Activated B cell treated with CpG ODN at 0.5 μM for 24 hours (primary cell): ENCODE measurements at places on chromosomes 1 and 21. TPM values are rescaled to one million over a fixed set of nuclear protein-coding genes. Genes with fewer than 3 reads are reported as not detected.

Gene WLS
- total RNA-seq, result 0.51 TPM in 1 of 2 replicates, not detected in the other

Gene BRDT
- not detected in 2 replicates for total RNA-seq

Gene NTMT2
- total RNA-seq, result not detected in 2 replicates

Gene MAP10
- 2.7 and 3.0 TPM in 2 replicates for total RNA-seq

Gene AMY1A
- not detected in 2 replicates for total RNA-seq

Gene CD1B
- total RNA-seq, result not detected in 2 replicates

Gene TSPEAR
- not detected in 2 replicates for total RNA-seq

Gene GLIS1
- not detected in 2 replicates for total RNA-seq

Gene INSRR
- not detected in 2 replicates for total RNA-seq

Gene LAMC2
- total RNA-seq, result not detected in 2 replicates

Gene KIF26B
- 1.7 TPM in 2 replicates for total RNA-seq

Gene LEFTY1
- total RNA-seq, result not detected in 2 replicates

Gene COL11A1
- not detected in 2 replicates for total RNA-seq

Gene SEC22B
- 24.5 and 27.5 TPM in 2 replicates for total RNA-seq

Gene ST6GALNAC3
- 9.1 and 12.6 TPM in 2 replicates for total RNA-seq

Gene IVL
- not detected in 2 replicates for total RNA-seq

Gene ZNF695
- 0.07 and 0.83 TPM in 2 replicates for total RNA-seq

Gene USH2A
- total RNA-seq, result not detected in 2 replicates

Gene ACKR1
- total RNA-seq, result 0.18 TPM in 1 of 2 replicates, not detected in the other

Gene NFASC
- total RNA-seq, result 0.07 TPM in 1 of 2 replicates, not detected in the other

Gene ORC1
- 3.2 TPM in 2 replicates for total RNA-seq

Gene CD247
- 1.0 and 2.1 TPM in 2 replicates for total RNA-seq

Gene SYNC
- not detected in 2 replicates for total RNA-seq

Gene SLC35A3
- 18.3 and 21.1 TPM in 2 replicates for total RNA-seq

Gene ANGPTL3
- total RNA-seq, result not detected in 2 replicates

Gene LGR6
- not detected in 2 replicates for total RNA-seq

Gene RNF2
- 23.4 and 24.5 TPM in 2 replicates for total RNA-seq

Gene KMO
- total RNA-seq, result 44.8 and 53.6 TPM in 2 replicates

Gene SPATA21
- total RNA-seq, result not detected in 2 replicates

Gene PTAFR
- 2.2 and 3.6 TPM in 2 replicates for total RNA-seq

Gene TMEM82
- total RNA-seq, result not detected in 2 replicates

Gene C1orf94
- total RNA-seq, result not detected in 2 replicates
